HepG2 (cell line): ENCODE measurements at places on chromosomes 5 and 9. TPM values are rescaled to one million over a fixed set of nuclear protein-coding genes. Genes with fewer than 3 reads are reported as not detected.

GRCh38 chr5:168184103-168184502 lies 107.3 kb upstream of the WWC1 start:
- DNase-seq: no peak

Gene SLC36A2
- not detected in 2 replicates for total RNA-seq

Gene TICAM2
- 0.04 TPM in 1 of 2 replicates, not detected in the other for total RNA-seq

Gene CARD6
- total RNA-seq: 1.4 TPM in 2 replicates
